ENCODE measurements at places on chromosomes 2 and 18.

DNA sequence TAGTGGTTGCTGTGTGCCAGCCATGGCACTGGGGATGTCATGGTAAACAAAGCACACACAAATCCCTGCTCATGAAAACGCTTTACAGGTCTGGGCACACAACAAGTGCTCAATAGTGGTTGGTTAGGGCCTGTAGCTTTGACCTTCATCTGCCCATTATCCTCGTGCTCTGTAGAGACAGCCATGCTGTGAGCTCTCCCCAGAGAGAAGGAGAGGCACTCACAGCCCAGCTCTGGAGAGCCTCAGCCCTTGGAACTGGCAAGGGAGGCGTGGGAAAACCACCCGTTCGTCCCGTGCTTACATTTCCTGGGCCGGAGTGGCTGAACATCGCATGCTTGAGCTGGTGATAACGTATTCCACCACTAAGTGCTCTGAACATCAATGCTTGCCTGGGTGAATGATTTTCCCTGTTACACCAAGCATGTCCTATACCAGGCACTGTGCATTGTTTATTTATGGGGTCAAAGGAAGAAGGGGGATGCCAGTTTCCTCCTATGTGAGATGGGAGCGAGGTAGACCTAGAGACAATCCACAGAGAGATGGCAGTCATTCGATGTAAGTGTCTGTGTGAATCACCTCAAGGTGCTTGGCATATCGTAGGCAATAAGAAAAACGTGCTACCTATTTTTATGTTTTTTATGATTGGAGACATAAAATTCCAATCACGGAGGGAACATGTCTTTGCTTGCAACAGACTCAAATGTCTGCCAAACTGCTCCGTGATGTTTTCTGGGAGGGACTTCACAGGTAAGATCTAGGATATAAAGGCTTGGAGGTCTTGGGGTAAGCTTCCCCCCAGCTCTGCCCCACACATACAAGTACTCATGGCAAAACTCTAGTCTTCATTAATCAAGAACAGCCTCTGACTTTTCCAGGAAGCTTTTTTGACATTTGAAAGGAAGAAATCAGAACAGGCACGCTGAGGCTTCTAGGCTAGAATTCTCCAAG is 75.5 kb downstream of the DDX1 start:
- no peaks in the 10 kb centered on the region for H3K4me1 ChIP-seq
- H3K27me3 ChIP-seq, result no peaks in the 10 kb centered on the region
- no peaks in the 10 kb centered on the region for H3K36me3 ChIP-seq
- H3K27ac ChIP-seq, result no peak overlapping the region
- DNase-seq, result no peak

DNA sequence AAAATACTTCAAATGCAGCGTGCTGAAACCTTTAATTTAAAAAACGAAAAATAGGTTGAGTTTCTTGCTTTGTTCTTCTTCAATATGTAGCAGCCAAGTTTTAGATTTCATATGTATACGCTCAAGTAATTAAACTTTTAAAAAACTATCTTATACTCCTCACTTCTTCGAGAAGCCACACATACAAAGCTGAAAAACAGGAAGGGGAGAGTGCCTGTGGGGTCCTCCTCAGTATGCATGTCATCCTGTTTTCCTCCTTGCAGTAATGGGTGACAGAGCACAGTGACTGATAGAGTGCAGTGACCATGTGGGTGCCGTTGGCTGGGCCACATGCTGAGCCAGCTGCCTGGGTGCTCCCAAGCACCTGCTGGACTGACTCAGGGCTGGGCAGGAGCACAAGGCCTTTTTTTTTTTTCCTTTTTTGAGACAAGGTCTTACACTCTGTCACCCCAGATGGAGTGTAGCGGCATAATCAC is 33.3 kb downstream of the UXS1 start:
- H3K27ac ChIP-seq, result no peak overlapping the region
- no peak overlapping the region for H3K4me3 ChIP-seq
- no peak for DNase-seq
- H3K27me3 ChIP-seq, result no peaks in the 10 kb centered on the region
- peaks cover 14% of the 10 kb centered on the region for H3K36me3 ChIP-seq

DNA sequence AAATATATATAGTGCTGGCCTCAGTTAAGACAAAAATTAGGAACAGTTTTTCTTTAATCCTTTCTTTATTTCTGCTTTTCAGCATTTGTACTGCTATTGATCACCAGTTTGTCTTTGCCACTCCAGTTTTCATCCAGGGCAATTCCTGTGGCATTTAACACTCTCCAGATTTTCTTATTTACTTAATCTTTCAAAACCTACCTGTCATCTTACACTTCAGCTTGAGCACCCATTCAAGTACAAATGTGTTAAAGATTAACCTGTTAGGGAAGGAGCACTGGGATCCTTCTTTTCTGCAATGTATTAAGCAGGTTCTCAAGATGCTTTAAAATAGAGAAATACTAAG is 101.8 kb upstream of the SCN1A start:
- no peaks in the 10 kb centered on the region for H3K27me3 ChIP-seq
- no peak for DNase-seq
- H3K36me3 ChIP-seq, result no peaks in the 10 kb centered on the region
- H3K27ac ChIP-seq, result no peak overlapping the region
- H3K4me3 ChIP-seq, result no peak overlapping the region
- no peaks in the 10 kb centered on the region for H3K4me1 ChIP-seq

DNA sequence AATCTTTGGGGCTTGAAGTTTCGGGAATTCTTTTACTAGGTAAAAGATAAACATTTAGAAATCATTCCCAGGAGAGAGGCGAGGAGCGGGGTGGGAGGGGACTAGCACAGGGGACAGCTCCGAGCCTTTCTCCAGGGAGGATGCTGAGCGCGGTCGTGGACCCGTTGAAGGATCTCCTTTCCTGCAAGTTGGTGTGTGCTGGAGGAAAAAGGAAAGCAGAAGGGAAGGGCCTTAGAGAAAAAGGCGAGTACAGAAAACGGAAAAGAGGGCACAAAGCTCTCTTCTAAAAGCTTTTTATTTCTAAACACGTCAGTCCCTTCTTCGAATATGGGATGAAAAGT is 640 bp downstream of the SLC39A6 start:
- DNase-seq, result no peak
- peaks cover 2% of the 10 kb centered on the region for H3K4me1 ChIP-seq
- H3K27me3 ChIP-seq, result no peaks in the 10 kb centered on the region

GRCh38 chr18:79916128-79916494 is 35.3 kb downstream of the SLC66A2 start:
- no peak overlapping the region for H3K4me3 ChIP-seq
- H3K27me3 ChIP-seq, result no peaks in the 10 kb centered on the region
- no peaks in the 10 kb centered on the region for H3K36me3 ChIP-seq

- H3K36me3 ChIP-seq, result peaks cover 4% of the 10 kb centered on the region
- no peak overlapping the region for H3K4me3 ChIP-seq
- H3K27me3 ChIP-seq, result no peaks in the 10 kb centered on the region
- no peak overlapping the region for H3K27ac ChIP-seq
These were observed 62.3 kb downstream of the PLEKHA3 start for GRCh38 chr2:178542569-178542968.

GRCh38 chr18:9366126-9366714 is 31.6 kb downstream of the TWSG1 start:
- peak; percentile 71 for DNase-seq
- H3K4me3 ChIP-seq, result no peak overlapping the region
- H3K27ac ChIP-seq, result no peak overlapping the region
- H3K4me1 ChIP-seq, result no peaks in the 10 kb centered on the region

DNA sequence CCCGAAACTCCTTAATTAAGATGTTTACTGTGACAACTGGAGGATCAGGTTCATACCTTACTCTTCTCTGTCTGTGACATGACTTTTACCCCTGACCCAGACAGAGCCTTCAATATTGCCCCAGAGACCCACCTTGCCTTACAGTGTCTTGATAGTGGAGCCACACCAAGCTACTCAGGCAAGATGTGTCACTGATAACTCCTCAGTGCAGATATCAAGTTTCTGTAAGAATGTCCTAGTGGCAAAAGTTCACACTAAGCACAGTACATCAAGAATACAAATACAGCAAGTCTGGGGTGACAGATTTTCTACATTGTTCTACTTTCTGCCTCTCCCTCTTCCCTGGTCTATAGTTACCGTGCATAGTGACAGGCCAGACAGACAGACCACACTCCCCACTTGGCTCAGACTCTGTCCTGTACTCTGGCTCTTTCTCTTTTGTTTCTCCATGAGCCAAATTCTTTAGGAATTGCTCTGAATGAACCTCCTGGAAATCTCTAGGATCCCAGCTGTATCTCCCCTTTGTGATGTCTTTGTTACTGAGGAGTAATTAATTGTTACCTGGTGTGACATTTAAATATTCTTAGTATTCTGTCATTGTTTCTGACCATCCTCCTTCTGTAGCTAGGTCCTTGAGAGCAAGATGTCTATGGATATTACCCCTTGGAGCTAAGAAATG is 24.1 kb upstream of the APOB start:
- no peaks in the 10 kb centered on the region for H3K27me3 ChIP-seq
- H3K4me3 ChIP-seq, result no peak overlapping the region
- H3K4me1 ChIP-seq, result peaks cover 2% of the 10 kb centered on the region
- no peaks in the 10 kb centered on the region for H3K36me3 ChIP-seq
- no peak overlapping the region for H3K27ac ChIP-seq

GRCh38 chr2:218477247-218477646 is 58.3 kb downstream of the VIL1 start:
- H3K4me1 ChIP-seq, result no peaks in the 10 kb centered on the region
- DNase-seq, result no peak
- no peaks in the 10 kb centered on the region for H3K27me3 ChIP-seq
- H3K27ac ChIP-seq, result no peak overlapping the region

GRCh38 chr18:9694952-9695495 is 13.1 kb upstream of the RAB31 start:
- no peak for DNase-seq
- H3K4me3 ChIP-seq, result no peak overlapping the region
- no peaks in the 10 kb centered on the region for H3K36me3 ChIP-seq
- no peaks in the 10 kb centered on the region for H3K4me1 ChIP-seq

DNA sequence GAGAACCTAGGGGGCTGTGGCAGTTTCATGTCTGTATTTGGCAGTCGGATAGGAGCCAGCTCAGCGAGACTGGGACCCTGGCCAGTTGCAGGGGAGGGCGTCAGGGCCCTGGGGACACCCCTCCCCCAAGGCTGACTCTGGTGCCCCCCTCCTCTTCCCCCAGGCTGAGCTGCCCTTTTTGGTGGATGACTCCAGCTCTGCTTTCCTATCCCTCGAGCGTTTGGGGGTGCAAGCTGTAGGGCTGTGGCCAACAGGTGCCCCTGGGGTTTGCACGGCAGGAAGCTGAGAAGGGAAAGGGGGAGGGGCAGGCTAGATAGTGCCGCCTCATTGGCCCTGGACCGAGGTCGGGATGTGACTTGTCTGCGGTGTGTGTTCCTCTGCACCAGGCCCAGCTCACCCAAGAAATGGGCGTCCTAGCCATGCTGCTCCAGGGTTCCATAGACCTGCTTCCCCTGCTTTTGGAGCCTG is 26.4 kb downstream of the SPEG start:
- H3K27me3 ChIP-seq, result no peaks in the 10 kb centered on the region
- peaks cover 2% of the 10 kb centered on the region for H3K36me3 ChIP-seq
- no peak overlapping the region for H3K4me3 ChIP-seq

DNA sequence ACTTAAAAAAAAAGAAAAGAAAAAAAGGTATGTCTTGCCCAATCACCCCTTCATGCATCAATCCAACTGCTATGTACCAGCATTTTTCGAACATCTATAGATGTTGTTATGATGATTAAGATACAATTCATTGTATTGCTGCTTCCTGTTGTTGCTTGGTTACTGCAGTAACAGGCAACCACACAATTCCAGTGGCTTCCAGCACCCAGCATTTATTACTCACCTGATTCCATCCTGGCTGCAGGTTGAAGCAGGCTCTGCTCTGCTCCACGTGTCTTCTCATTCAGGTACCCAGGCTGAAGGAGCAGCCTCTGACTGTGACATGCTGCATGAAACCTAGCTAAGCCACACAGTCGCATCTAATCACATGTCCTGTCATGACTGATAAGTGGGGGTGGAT is 196.9 kb downstream of the INO80D start:
- DNase-seq, result no peak
- H3K4me1 ChIP-seq, result no peaks in the 10 kb centered on the region
- H3K27me3 ChIP-seq, result no peaks in the 10 kb centered on the region
- no peak overlapping the region for H3K4me3 ChIP-seq

- H3K4me3 ChIP-seq, result no peak overlapping the region
- H3K36me3 ChIP-seq, result no peaks in the 10 kb centered on the region
- DNase-seq, result no peak
- H3K27me3 ChIP-seq, result no peaks in the 10 kb centered on the region
- H3K4me1 ChIP-seq, result no peaks in the 10 kb centered on the region
- H3K27ac ChIP-seq, result no peak overlapping the region
These were observed 74.3 kb downstream of the TTN start for GRCh38 chr2:178732913-178733312.

GRCh38 chr2:11891671-11892440 is 145.4 kb downstream of the LPIN1 start:
- DNase-seq, result no peak
- H3K36me3 ChIP-seq, result no peaks in the 10 kb centered on the region
- H3K27me3 ChIP-seq, result no peaks in the 10 kb centered on the region
- no peak overlapping the region for H3K27ac ChIP-seq
- H3K4me3 ChIP-seq, result no peak overlapping the region

- H3K4me3 ChIP-seq, result no peak overlapping the region
- H3K36me3 ChIP-seq, result no peaks in the 10 kb centered on the region
- no peaks in the 10 kb centered on the region for H3K27me3 ChIP-seq
These were observed 39.4 kb upstream of the ZNF804A start for GRCh38 chr2:184558713-184559464.

- no peak for DNase-seq
- H3K27me3 ChIP-seq, result no peaks in the 10 kb centered on the region
- H3K4me1 ChIP-seq, result no peaks in the 10 kb centered on the region
- H3K4me3 ChIP-seq, result no peak overlapping the region
- H3K27ac ChIP-seq, result no peak overlapping the region
These were observed 142.5 kb downstream of the PARD3B start for GRCh38 chr2:204687776-204688175.

DNA sequence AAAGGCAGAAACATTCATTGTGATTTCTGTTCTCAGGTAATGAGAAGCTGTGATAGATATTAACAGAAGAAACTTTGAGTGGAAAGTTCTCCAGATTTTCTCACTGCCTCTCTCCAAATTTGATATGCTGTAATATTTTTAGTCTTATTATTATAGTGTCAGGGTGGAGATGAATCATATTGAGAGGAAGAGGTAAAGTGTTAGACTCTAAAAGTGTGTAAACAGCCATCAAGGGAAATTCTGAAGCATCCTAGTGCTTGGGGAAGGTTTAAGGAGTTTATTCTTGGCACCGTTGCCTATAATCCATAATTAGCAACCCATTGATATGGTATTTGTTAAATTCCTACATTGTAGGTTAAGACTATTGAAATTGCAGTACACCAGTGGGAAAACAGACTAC is 104.7 kb upstream of the NABP1 start:
- H3K36me3 ChIP-seq, result no peaks in the 10 kb centered on the region
- no peak overlapping the region for H3K4me3 ChIP-seq
- H3K27ac ChIP-seq, result no peak overlapping the region
- DNase-seq, result no peak
- no peaks in the 10 kb centered on the region for H3K27me3 ChIP-seq
- H3K4me1 ChIP-seq, result no peaks in the 10 kb centered on the region

- peak overlapping the region; percentile 97 for H3K4me3 ChIP-seq
- H3K27me3 ChIP-seq, result no peaks in the 10 kb centered on the region
- DNase-seq, result no peak
- H3K36me3 ChIP-seq, result no peaks in the 10 kb centered on the region
- H3K27ac ChIP-seq, result no peak overlapping the region
These were observed 921 bp downstream of the RPE start for GRCh38 chr2:210003359-210003758.

- no peaks in the 10 kb centered on the region for H3K27me3 ChIP-seq
- no peak overlapping the region for H3K27ac ChIP-seq
- no peak for DNase-seq
- H3K4me1 ChIP-seq, result no peaks in the 10 kb centered on the region
These were observed 456.2 kb downstream of the SPAG16 start for GRCh38 chr2:213740453-213740852.
